ENCODE measurements at places on chromosomes 6 and 20.
A peak's percentile ranks its signal among the peaks of the same experiment; 100 is the strongest.

DNA sequence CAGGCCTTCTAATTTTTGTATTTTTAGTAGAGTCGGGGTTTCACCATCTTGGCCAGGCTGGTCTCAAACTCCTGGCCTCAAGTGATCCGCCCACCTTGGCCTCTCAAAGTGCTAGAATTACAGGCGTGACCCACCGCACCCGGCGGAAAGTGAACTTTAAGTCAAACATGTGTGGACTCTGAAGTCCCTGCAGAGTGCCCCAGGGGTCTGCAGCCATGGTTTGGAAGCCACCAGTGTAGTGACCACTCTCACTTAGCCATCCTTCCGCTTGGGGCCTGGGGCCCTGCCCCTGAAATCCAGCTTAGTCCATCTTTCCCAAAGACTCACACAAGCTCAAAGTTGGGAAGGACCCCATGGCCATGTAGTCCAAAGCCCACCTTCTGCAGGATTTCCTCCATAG lies 164.5 kb downstream of the GRM4 start:
- DNase-seq, result no peak

- no peak for DNase-seq
These were observed 55.0 kb upstream of the TCF21 start for GRCh38 chr6:133833949-133834359.

GRCh38 chr20:50982363-50982762 lies 23.7 kb downstream of the MOCS3 start:
- DNase-seq, result no peak

- DNase-seq, result no peak
These were observed 27.1 kb upstream of the HAO1 start for GRCh38 chr20:7967199-7967844.

GRCh38 chr20:50675671-50676376 lies 15.5 kb downstream of the RIPOR3 start:
- DNase-seq, result no peak

DNA sequence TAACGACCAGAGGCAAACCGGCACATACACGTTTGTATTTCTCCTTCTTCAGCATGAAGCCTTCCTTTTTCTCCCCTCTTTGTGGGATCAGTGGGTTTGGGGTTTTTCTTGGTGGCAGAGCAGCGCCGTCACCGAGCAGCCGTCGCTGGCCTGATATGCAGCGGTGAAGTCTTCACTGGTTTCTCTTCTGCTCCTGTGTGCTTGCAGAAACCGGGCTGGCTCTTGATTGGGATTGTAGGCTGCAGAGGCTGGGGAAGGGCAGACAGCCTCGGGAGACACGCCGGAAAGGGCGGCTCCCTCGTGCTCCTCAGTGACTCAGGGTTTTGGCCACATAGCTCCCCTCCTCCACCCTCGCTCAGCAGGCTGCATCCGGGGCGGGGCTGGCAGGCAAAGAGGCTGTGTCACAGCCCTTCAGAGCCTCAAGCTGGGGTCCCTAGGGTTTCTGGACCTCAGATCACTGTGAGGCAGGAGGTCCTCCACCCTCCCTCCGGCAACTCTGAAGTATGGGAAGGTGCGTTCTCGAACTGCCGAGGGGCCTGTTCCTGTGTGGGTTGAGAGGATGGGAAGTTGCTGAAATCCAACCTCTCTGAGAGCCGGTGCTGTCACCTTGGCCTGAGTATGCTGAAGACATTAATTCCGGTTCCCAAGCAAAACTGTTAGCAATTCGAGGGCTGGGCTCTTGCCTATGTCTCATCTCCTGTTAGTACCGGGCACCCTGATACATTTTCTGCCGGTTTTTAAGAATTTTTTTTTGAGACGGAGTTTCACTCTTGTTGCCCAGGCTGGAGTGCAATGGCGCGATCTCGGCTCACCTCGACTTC lies 24.2 kb downstream of the NQO2 start:
- DNase-seq, result peak; percentile 76

DNA sequence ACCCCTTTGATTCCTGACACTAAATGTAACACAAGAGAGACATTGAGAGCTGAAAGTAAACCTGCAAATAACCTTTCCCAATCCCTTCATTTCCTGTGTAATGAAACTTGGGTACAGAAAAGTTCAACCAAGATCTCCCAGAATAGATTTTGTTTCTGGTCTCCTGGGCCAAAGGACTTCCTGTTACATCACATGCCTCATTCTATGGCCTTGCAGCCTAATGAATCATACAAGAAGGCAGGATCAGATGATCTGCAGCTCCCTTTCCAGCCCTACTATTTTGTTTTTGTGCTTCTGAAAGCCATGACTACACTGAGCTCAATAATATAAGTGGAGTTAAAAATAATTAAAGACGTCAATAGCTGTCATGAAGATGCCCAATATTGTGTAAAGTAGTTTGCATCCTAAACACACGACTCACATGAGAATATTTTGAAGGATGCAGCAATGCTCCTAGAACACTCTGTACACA lies 73.4 kb upstream of the NOX3 start:
- DNase-seq, result no peak

DNA sequence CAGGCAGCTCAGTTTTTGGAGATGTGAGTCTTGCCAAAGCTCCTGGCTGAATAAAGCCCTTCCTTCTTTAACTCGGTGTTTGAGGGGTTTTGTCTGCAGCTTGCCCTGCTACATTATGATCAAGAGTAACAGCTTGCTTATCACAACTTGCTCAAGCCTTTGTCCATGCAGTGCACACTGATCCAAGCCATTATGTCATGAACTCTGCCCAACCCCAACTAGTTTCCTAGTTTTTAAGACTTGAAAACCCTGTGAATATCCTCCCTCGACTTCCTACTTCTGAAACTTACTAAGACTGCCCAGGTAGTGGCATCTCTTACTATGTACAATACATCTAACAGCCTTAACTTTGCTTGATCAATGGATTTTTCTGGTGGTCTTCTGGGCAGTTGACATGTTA lies 50.3 kb upstream of the ADGRF4 start:
- DNase-seq, result no peak

DNA sequence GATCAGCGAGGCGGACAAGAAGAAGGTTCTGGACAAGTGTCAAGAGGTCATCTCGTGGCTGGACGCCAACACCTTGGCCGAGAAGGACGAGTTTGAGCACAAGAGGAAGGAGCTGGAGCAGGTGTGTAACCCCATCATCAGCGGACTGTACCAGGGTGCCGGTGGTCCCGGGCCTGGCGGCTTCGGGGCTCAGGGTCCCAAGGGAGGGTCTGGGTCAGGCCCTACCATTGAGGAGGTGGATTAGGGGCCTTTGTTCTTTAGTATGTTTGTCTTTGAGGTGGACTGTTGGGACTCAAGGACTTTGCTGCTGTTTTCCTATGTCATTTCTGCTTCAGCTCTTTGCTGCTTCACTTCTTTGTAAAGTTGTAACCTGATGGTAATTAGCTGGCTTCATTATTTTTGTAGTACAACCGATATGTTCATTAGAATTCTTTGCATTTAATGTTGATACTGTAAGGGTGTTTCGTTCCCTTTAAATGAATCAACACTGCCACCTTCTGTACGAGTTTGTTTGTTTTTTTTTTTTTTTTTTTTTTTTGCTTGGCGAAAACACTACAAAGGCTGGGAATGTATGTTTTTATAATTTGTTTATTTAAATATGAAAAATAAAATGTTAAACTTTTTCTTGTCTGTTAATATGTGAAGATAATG lies 2.2 kb downstream of the HSPA1B start:
- DNase-seq, result no peak

GRCh38 chr6:56144538-56145324 lies 102.6 kb downstream of the COL21A1 start:
- no peak for DNase-seq

DNA sequence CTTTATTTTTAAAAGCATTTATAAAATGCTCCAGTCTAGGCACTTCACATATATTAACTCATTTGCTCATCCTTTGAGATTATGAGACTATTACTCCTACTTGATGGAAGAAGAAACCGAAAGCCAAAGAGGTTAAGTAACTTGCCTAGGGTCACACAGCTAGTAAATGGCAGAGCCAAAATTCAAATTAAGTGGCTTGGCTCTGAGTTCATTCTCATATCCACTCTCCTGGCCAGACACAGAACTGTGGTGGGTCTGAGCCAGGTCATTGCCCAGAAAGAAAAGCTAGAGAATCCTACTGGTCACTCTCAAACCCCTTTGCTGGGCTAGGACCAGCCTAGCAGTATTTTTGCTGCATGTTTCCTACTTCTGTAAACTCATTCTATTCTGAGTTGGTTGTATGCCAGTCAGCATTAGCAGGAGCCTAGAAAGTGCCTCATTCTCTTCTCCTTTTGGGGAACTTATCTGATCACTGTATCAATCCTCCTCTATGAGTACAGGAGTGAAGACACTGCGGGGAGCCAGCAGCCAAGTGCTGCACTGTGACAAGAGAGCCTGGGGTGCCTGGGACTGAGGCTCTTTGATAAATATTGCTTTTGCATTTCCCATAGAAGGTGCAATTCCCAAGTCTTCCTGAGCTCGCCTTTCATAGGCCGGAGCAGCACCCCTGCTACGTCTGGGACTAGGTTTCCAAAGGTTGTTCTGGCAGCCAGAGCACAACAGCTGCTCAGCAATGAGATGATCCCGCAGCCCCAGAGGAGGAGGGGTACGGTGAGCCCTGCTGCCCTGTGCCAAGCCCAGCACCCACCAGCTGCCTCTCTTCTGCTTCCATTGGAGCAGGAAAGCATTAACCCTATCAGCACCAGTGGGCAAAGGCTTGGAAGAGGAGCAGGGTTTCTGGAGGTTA lies 728.3 kb downstream of the MAFB start:
- no peak for DNase-seq

GRCh38 chr6:62891065-62891647 lies 320.1 kb upstream of the FKBP1C start:
- DNase-seq, result no peak

- DNase-seq, result no peak
These were observed 193.0 kb downstream of the FOXC1 start for GRCh38 chr6:1802491-1803395.

DNA sequence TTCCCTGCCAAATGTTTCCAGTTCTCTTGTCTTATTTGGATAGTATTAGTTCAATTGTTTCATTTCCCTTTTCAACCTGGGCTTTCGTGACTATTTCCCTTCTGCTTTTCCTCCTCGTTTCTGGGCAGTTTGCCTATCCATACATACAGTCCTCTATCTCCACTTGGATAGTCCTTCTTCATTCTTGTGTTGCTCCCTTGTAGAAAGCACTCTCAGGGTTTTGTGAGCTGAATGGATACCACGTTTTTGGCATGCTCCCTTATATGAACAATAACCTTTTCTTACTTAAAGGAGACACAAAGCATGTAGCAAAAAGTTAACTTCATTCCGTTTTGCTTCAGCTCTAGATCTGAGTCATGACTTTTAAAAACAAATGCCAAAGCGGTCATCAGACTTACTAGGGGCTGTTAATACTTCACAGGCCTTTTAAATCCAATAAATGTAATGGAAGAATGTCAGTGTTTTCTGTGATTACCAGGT lies 16.6 kb downstream of the CRYBG1 start:
- DNase-seq, result no peak

DNA sequence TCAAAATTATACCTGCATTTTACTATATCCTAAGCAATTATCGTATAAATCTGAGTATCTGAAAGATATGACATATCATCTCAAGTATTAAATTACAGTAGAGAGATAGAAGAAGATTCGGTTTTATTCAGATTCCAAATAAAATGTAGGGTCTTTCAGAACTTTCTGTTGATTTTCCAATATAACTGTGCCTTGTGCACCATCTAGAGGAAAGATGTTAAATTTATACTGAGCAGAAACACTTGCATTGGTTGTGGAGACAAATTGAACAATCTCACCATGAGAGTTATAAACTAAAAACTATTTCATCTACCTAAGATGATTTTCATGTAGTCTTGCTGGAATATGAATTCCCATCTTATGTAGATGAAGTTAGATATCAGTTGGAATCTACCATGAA lies 26.8 kb upstream of the HSF2 start:
- no peak for DNase-seq

- no peak for DNase-seq
These were observed 25.0 kb downstream of the ARMC2 start for GRCh38 chr6:108873251-108873650.

DNA sequence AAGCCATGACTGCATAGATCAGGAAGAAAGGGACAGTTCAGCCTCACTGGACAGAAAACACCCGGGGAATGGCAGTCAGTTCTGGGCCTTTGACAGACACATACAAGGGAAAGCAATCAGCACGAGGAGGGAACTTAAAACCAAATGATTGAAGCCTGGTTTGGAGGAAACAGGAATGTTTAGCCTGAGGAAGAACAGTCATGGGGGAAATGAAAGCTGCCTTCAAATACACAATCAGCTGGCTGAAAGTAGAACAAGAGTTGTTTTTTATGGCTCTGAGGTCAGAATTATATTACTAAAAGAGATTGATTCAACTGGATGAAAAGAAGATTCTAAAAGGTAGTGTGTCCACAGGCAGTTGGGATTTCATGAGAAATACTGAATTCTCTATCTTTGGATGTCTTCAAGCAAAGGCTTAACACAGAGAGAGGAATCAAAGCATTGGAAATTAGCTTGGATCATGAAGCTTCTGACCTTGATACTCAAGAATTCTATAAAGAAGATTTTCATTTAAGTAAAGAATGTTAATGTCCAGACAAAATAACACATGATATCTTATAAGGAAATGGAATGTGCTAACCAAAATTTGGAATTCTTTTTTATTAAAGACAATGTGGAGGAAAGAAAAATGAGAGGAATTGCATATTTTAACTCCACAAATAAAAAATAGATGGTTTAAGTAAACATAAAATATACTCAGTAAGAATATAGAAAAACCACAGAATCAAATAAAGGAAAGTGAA lies 216.6 kb downstream of the IBTK start:
- DNase-seq, result no peak

- no peak for DNase-seq
These were observed 12.7 kb upstream of the MCUR1 start for GRCh38 chr6:13827032-13827431.

- DNase-seq, result no peak
These were observed 126.5 kb upstream of the NXT1 start for GRCh38 chr20:23223908-23224580.

- DNase-seq, result no peak
These were observed 36.8 kb upstream of the KLHL31 start for GRCh38 chr6:53702316-53702715.

DNA sequence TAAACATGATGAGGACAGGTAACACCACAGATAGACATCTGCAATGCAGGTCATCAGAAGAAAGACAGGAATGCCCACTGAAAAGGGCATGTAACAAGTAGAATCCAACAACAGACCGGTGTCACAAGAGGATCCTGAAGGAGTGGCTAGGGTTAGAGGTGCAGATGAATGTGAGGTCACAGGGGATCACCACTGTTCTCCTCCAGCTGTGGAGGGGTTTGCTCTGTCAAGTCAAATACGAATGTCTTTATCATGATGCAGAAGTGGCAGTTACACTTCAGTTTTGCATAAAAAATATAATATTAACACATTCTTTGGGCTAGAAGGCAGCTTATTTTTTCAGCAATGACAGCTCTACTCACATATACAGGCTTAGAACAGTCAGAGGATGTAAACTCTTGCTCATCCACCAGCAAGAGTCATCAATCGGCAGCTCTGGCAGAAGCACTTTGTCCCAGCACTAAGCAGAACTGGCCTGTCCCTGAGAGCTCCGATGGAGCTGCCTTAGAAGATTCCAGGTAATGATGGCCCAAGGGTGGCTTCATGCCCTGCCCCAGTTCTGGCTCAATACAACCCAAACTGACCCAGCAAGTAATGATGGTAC lies 130.4 kb upstream of the TRAF3IP2 start:
- no peak for DNase-seq

Measured in GM12892 (cell line).